ENCODE measurements at places on chromosomes 16 and 17.

GRCh38 chr16:56625943-56626654 is 518 bp downstream of the MT1E start:
- DNase-seq, result peak; percentile 79

DNA sequence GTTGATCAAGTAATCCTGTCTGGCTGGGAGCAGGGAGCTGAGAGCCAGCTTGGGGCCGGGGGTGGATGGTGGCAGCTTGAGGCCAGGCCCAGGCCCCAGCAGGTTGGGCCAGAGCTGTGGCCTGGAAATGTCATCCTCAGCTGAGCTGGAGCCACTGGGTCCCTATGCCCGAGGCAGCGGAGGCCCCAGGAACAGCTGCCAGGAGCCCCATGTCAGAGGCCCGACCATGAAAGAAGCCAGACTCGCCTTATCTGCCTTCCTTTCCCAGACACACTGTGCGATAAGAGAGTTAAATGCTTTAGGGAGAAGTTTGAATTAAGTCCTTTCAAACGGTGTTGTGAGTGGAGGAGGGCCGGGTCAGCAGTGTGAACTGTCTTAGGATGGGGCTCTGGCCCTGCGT is 3.5 kb downstream of the SMTNL2 start:
- DNase-seq, result peak; percentile 84

- no peak for DNase-seq
These were observed 574.6 kb upstream of the HSBP1 start for GRCh38 chr16:83233153-83233552.

DNA sequence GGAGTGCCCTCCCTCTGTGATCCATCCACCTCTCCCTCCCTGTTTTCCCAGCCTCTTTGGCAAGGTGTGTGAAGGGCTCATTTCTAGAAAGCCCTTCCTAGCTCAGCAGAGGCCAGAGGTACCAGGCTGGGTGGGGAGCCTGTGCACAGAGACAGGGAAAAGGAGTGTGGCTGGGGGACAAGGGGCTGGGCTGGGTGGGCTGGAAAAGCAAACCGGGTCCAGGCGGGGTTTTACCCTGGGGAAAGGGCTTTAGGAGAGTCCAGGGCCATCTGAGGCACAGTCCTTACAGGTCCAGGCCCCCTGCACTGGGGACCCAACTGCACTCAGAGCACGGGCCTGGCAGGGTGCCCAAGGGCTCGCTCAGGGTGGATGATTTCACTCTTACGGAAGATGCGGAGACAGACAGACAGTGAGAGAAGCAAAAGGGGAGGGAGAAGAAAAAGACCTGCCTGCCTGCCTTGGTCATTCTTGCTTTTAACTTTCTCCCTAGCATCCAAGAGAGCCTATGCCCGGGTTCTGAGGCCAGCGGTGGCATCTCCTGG is 7.0 kb downstream of the CRHR1 start:
- DNase-seq, result no peak

DNA sequence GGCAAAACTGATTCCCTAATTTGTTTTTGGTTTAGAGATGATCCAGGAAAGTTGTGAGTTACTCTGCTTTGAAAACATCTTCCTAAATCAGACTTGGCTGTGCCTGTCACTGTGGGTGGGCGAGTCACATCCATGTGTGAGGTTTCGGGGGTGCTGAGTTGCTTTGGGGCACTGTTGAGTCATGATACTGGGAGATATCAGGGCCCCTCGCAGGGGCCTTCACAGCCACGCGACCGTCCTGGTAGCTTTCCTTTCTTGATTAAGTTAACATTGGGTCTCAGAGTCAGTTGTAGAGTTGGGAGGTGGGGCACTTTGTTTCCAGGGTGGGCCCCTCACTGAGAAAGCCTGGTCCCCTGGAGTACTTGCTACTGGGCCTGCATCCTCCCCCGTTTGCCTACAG is 58.3 kb upstream of the LGALS9 start:
- DNase-seq, result no peak

DNA sequence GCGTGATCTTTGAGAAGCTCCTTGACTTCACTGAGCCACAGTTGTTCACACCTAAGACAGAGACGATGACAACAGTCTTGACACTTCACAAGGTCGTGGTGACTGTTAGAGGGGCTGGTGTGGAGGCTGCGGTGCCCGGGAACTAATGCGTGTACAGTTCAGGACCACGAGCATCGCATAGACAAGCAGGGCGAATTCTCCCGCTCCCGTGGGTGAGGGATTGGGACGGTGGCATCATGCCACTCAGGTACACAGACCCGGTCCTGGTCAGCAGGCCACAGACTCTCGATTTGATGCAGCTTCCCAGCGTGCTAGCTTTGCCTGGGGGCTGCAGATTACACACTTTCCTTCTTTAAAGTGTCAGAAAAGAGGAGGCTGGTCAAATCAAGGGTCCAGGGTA is 24.7 kb downstream of the CEP295NL start:
- DNase-seq, result no peak

DNA sequence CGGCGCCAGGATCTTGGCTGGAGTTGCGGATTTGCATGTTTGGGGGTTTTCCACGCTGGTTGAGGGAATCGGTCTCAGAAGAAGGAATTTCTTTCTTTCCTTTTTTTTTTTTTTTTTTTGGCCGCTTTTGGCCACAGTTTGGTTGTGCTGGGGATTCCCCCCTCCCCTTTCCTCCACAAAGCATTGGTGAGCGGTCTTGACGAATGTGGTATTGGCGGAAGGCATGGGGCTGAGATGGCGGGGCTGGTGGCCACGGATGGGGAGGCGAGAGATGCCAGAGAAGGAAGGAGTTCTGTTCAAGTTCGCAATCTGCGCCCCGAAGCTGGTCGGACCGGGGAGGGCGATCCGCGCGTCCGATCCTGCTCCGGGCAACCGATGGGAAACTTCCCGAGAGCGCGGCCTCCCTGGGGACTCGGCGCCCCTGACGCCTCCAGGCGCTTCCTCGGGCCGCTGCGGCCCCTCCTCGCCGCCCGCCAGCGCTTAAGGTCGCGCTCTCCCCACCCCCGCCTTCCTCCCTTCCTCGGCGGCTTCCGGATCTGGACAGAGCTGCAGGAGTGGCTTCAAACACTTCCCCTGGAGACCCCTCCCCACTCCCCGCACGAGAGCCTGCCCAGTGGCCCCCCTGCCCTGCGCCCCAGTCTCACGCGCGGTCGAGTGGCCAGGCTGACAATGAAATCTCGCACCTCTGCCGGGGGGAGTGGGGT is 43.2 kb downstream of the RAI1 start:
- no peak for DNase-seq

DNA sequence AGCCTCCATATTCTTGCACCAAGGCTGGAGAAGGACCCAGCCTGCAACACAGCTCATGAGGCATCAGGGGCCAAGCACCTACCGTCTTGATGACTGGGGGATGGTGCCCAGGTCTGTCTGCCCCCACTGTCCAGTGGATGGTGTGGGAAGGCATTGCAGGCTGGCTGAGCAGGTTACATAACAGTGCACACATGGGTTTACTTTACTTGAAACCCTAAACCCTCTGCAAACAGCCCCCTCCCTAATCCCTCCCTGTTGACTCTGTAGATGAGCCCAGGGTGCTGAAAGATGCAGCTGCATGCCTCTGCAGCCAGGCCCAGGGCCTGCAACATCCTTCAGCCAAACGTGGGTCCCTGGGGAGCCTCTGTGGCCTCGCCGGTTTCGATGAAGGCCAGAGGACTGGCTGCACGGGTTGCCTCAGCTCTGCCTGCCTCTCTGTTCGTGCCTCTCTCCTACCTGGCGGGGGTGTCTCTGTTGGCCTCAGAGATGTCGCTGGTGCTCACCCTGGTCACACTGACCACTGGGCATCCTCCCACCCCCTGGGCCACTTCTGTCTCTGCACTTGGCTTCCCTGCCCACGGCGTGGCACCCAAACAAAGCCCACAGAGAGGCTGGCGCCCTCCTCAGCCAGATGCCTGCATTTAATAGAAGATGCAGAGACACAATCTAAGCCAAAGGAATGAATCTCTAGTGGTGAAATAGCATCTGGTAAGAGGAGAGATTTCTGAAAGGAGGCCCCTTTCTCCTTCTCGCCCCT is 95.1 kb downstream of the METRNL start:
- no peak for DNase-seq

- peak; percentile 71 for DNase-seq
These were observed 9.0 kb downstream of the ZNF23 start for GRCh38 chr16:71453036-71453435.

GRCh38 chr16:87042551-87043230 is 274.5 kb downstream of the C16orf95 start:
- no peak for DNase-seq

- peak; percentile 75 for DNase-seq
These were observed 84.3 kb downstream of the PRKCA start for GRCh38 chr17:66386498-66387351.

DNA sequence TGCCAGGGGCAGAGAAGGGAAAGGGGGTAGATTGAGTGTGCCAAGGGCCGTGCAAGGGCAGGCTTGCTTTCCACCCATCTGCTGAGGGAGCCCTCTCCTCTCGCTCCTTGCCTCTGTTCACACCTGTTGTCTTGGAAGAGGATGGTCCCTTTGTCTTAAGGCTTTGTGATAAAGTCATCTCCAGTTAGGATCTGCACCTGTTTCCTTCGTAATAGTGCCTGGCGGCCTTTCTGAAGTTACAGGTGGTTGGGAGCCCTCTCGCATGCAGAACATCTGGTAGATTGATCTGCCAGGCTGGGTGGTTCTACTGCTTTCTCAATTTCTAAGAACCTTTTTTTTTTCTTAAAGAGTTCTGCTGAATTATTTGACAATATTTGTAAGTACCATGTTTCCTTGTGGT is 16.3 kb downstream of the UBFD1 start:
- no peak for DNase-seq

GRCh38 chr17:6241996-6242395 is 171.8 kb downstream of the WSCD1 start:
- no peak for DNase-seq

DNA sequence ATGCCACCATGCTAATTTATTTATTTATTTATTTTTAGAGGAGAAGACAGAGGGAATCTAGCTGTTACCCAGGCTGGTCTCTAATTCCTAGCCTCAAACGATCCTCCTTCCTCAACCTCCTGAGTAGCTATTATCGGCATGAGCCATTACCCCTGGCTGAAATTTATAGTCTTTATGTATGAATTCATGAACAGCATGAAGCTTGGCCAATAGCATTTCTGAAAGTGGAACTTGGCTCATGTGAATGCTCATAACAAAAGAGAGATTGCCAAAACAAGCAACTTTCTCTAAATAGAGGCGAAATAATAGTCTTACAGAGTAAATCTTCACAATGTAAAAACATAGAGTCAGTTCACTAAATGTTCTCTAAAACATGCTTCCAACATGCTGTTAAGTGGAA is 30.1 kb upstream of the SMURF2 start:
- no peak for DNase-seq

DNA sequence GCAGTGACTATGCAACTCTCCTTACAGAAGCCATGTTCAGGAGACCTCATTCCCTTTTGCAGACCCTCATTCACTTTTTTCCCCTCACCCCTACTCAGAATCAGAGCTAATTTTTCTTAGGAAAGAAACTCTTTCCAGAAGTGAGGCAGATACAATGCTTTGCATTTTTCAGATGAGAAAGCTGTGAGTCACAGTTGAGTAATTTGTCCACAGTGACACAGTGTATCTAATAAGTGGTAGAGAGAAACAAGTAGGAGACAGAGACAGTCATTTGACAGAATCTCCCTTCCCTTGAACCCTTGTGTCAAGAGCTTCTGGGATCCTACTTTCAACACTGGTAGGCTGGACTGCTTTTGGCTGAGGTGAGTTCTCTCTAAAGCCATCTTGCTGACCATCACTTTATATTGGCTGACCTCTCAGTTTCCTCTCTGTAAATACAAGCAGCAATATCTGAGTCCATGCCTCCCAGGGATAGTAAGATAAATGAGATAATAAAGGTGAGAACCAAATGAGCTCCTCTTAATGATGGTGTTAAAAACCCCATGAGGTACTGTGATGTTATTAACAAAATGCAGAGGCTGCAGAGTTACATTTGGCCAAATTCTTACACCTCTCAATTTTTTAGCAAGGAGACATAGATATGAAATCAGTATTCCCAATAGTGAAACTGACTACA is 130.8 kb downstream of the CA10 start:
- peak; percentile 55 for DNase-seq

DNA sequence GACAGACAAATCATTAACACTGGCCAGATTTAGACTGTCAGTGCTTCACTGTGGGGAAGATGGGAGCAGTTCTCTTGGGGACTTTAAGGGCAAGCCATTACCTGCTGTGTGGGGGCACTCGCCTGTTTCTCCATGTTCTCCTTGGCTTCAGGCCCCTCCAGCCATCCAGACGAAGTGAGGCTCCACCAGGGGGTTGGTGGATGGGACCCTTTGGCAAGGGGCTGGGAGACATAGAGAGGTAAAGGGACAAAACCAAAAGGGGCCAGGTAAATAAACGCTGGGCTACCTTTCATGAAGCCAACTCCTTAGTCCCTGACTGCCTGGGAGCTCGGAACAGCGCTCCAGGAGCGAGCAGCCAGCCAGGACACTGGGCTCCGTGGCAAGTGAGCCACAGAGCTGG is 14.0 kb downstream of the TBX4 start:
- DNase-seq, result no peak

- DNase-seq, result peak; percentile 27
These were observed 33.2 kb downstream of the CYTH1 start for GRCh38 chr17:78748730-78749317.

GRCh38 chr17:45357364-45357997 is 40.7 kb upstream of the MAP3K14 start:
- no peak for DNase-seq

DNA sequence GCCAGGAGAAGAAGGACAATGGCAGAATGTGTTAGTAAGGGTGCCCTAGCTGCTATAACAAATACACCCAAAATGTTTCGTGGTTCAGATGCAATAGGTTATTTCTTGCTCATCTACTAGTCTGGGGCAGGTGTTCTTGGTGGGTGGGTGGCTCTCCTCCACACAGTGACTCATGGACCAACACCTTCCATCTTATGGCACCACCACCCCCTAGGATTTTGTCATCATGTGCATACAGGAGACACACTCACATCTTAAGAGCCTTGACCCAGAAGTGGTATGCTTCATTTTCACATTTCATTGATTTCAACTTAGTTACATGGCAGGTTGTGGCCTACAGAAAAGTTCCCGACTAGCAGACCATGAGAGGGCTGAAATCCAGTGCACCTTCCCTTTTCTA is 114.7 kb downstream of the AMFR start:
- DNase-seq, result no peak

DNA sequence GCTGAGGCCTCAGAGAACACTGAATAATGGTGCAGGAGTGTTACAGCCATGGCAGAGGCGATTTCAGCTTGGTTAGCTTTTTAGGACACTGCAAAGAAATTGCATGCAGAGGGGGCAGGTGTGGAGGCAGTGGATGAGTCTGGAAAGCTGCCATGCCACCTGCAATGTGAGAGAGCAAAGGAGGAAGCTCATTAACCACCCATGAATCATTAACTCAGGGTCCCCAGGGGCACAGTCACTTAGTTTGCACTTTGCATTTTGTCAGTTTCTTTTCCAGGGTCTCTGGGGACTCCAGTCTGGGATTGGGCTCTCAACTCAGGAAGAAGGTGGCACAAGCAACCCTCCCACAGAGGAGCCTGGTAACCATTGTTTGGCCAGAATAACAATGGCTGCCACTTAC is 132.9 kb downstream of the USP31 start:
- DNase-seq, result no peak

DNA sequence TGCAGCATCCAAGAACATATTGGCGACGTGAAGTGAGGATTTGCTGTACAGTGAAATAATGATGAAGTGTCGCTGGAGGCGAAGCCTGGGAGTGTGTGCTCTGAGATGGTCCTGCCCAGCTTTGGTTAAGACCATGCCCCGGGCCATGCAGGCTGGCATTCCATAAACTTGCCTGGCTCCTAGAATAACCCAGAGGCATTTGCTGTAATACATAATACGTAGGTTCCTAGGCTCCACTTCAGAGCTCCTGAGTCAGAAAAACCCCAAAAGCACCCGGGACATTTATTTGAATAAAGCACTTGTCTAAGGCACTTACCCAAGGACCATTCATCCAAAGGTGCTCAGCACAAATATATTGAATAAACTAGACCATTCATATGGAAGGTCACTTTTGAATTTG is 279.3 kb downstream of the ABCC12 start:
- DNase-seq, result no peak
